ENCODE measurements at places on chromosomes 11 and 22. TPM values are rescaled to one million over a fixed set of nuclear protein-coding genes. Genes with fewer than 3 reads are reported as not detected.

KCNJ11 gene
- not detected for polyA plus RNA-seq

- H3K27me3 ChIP-seq, result no peaks in the 10 kb centered on the region
- no peak overlapping the region for H3K4me3 ChIP-seq
- no peaks in the 10 kb centered on the region for H3K36me3 ChIP-seq
These were observed 96.0 kb downstream of the COMMD9 start for GRCh38 chr11:36193290-36193619.

- H3K4me3 ChIP-seq, result no peak within 1 kb of the TSS
- no peaks in the 10 kb centered on the region for H3K36me3 ChIP-seq
- no peak within 1 kb of the TSS for H3K27ac ChIP-seq
- no peaks in the 10 kb centered on the region for H3K4me1 ChIP-seq
- DNase-seq, result no peak
- H3K27me3 ChIP-seq, result no peaks in the 10 kb centered on the region
These were observed at the start of gene OR51T1 for GRCh38 chr11:4881860-4882500. Gene OR51T1 (plus strand): TSS chr11:4881900. CDS start chr11:4881900, 0 bp downstream.

POU2AF3 gene
- polyA plus RNA-seq, result not detected

SLC22A8 gene
- not detected for polyA plus RNA-seq

DNA sequence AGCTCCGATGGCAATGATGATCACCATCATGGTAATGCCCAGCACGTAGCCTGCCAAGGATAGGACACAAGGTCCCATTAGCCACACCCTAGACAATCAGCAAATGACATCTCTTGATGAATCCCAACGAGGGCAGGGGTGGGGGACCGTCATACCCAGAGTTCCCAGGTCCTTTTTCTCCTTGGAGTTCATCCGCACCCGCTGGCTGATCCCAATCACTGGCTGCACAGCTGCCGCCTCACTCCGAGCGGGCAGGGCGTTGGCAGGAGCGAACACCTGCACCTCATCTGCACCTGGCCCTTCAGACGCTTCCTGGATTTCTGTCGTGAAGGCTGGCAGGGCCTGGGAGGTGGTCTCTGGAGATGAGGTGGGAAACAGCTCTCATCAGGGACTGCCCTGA lies 2.9 kb downstream of the PIK3IP1 start:
- no peaks in the 10 kb centered on the region for H3K27me3 ChIP-seq
- DNase-seq, result no peak

KIAA1671 gene
- 0.44 TPM for polyA plus RNA-seq
